ENCODE measurements at places on chromosomes 16 and 17.

- no peak for DNase-seq
Observed at GRCh38 chr16:89588413-89589109, 13.0 kb downstream of the CPNE7 start.

DNA sequence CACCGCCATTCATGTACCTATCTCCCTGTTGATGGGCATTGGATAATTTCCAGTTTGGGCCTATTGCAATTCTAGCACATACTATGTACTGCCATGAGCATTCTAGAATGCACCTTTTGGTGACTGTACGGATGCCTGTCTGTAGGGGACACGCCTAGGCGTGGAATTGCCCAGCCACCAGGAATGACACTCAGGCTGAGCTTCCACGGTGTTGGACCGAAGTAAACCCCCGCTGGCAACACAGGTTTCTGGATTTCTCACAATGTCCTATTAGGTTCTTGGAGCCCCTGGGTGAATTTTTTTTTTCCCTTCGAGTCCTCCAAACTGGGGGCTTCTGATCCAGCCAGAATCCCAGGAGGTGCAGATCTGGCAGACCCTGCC, 146.6 kb downstream of the IRF8 start:
- DNase-seq = no peak

DNA sequence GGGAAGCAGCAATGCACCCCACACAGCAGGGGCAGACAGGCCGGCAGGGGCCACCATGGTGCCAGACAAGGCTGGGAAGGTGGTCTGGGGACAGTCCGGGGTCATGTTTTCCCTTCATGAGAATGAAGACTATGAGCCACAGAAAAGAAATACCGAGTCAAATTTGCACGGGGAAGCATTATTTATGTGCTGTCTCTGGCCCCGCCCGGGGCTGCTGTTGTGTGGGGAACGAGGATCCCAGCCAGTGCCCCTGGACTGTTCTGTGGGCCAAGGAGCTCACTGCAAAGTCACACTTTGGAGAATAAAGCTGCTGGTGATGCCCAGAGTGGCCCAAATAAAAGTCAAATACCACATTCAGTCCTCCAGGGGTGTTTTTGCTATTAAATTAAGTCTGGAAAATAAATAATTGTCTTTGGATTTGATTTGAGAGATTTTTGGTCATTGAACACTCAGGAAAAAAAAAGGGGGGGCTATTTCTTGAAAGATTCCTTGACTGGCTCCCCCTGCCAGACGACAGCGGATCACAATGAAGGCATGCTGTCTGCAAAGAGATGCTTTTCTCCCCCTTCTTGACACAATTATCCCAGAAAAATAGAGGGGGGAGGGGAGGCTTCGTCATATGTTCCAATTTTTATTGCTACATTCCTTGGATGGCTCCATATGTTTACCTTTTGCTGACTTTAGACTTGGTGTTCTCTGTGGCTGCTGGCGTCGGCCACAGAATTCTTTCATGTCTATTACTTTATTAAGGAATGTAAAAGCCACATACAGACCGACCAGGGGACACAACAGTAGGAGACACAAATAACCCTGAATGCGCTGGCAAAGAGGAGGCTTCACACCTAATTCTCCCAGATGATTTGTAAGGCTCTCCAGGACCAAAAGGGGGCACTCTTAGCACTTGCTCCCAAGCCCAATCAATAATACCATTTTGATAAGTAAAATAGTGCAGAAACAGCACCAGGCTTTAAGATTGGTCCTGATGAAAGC, 27.1 kb upstream of the ANKFN1 start:
- peak; percentile 38 for DNase-seq

DNA sequence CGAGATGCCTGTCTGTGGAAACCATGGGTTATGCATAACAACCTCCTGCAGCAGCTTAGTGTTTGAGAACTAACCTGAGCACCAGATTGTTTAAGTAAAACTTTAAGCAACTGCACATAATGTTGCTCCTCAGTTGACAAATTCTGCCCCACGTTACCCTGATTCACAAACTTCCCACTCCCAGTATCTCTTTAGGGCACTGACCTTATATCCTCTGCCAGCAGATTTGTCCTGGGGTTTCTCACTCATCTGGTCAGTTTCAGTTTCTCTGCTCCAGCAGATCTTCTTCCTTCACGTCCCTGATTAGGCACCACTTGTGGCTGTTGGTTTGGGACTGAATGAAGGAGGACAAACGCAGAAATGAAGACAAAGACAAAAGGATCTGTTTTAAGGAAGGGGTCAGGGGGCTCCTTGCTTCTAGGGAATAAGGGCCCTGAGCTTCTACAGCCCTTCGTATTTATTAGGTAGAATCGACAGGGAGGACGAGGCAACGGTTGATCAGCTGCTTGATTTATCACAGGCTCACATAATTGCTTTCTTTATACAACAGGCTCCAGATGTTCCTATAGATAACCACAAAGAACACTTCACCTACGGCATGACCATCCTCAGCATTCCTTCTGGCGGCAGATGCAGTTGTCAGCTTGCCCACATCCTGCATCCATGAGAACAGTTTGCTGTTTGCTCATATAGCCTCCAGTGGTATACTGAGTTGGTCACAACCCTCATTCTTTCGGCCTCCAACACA, 13.5 kb upstream of the ZNF689 start:
- DNase-seq = no peak
